Activated CD4-positive, alpha-beta T cell treated with anti-CD3 and anti-CD28 coated beads for 36 hours (primary cell): ENCODE measurements at places on chromosomes 1 and 21. TPM values are rescaled to one million over a fixed set of nuclear protein-coding genes. Genes with fewer than 3 reads are reported as not detected.
A peak's percentile ranks its signal among the peaks of the same experiment; 100 is the strongest.

DNA sequence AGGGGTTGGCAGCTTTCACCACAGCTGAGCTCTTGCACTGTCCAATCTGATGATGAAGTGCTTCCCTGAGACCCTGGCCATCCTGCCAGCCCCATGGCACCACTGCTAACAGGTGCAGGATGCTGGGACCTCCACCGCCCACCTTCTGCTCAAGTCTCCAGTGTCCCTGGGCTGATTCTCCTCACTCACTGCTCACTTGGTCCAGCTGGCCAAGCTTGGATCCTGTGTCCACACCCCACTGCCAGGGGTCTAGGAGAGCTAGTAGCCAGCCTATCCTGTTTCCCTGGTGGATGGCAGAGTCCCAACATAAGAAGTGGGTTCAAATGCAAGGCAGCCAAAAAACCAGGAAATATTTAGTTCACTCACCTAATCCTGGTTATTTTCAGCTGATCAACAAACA lies 217.2 kb upstream of the IRF2BP2 start:
- no peak for DNase-seq

DNA sequence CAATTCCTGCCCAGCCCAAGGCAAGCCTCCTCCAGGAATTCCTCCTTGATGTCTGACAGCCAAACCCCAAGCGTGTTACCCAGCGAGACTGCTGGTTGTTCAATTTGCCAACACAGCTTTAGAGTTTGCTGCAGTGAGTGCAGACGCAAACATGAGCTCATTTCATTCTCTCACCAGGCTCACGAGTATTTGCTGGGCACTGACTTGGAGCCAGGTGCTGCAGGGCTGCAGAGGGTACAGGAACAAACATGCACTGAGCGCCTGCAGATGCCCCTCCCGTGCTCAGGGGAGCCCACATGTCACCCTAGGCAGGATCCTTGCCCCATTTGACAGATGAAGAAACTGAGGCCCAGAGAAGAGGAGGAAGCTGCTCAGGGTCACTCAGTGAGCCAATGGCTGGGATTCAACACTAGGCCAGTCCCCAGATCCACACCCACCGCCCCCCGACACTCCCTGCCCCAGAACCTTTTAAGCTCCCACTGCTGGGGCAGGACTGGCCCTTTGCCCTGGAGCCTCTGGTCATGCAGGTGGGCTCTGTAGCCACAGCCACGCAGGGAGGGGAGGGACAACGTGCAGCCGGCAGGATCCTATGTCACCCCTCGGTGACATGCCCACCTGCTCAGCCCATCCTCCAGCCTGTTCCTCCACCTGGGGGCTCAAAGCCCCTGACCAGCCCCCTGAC lies 363.7 kb downstream of the MATN1 start:
- no peak for DNase-seq

- no peak for DNase-seq
These were observed 4.3 kb upstream of the CASZ1 start for GRCh38 chr1:10800778-10801177.

- DNase-seq = no peak
These were observed 49.8 kb downstream of the EPHB2 start for GRCh38 chr1:22760455-22760854.

GRCh38 chr1:17966341-17966740 lies 141.3 kb upstream of the IGSF21 start:
- no peak for DNase-seq

GRCh38 chr1:183693521-183693920 lies 40.4 kb upstream of the APOBEC4 start:
- DNase-seq = no peak

GRCh38 chr1:201019321-201019977 lies 4.1 kb downstream of the KIF21B start:
- peak; percentile 96 for DNase-seq

The COPA gene
- total RNA-seq = 148 TPM

The ATP1A4 gene
- not detected for total RNA-seq
